ENCODE measurements at places on chromosomes 3 and 15.
A peak's percentile ranks its signal among the peaks of the same experiment; 100 is the strongest.

GRCh38 chr3:141632779-141633374 is 105.2 kb upstream of the RNF7 start:
- no peak for DNase-seq

GRCh38 chr15:72086920-72087648 is 30.9 kb downstream of the MYO9A start:
- no peak for DNase-seq

- DNase-seq: no peak
These were observed 149.1 kb upstream of the HACD2 start for GRCh38 chr3:123733805-123734526.

GRCh38 chr3:32488474-32489008 is 14.1 kb downstream of the CMTM6 start:
- DNase-seq: no peak

DNA sequence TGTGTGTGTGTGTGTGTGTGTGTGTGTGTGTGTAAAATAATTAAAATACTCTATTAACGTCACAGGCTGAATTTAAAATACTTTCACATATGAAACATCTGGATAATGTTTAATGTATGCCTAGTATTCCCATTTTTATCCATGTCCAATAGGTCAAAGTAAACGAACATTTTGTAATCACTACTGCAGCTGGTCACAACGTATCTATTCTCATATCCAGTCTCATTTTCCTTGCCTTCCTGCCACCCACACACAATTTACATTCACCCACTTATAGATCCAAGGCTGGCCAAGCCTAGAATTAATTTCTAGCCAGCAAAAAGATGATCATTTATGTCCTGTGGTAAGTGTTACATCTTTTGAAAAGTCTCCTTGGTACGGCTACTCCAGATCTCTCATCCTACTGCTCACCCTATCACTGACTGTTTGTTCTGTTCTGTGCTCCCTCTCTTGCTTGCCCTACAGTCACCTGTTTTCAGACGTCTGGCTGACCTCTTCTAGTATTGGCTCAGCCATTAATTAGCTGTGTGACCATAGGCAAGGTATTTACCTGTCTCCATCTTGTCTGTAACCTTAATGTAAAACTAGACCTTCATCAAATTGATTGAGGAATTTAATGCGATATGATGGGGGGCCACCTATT is 17.6 kb downstream of the SERPINI2 start:
- no peak for DNase-seq

DNA sequence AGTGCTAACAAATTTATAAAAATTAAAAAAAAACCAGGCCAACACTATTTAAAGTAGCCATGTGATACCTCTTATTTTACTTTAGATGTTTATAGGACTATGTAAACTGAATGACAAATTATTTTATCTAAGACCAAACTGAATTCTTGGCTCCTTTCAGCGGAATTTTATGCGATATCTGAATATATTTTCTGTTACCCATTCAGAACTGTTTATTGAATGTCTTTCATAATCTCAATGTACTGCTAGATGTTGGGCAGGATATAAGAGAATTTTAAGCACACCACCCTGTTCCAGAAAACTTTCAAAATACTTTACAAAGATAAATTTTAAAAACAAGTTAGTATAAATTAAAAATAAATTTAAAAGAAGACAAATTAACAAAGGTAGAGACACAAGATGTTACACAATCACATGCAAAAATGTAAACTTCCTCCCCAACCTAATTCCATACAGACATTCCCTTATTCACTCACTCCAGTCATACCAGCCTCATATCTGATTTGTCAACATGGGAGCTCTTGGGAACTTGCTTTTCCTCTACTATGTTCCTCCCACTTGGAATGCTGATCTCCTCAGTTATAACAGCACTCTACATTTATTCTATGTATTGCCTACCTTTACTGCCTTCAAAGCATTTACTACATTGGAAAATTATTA is 154.6 kb upstream of the MBNL1 start:
- DNase-seq: no peak

DNA sequence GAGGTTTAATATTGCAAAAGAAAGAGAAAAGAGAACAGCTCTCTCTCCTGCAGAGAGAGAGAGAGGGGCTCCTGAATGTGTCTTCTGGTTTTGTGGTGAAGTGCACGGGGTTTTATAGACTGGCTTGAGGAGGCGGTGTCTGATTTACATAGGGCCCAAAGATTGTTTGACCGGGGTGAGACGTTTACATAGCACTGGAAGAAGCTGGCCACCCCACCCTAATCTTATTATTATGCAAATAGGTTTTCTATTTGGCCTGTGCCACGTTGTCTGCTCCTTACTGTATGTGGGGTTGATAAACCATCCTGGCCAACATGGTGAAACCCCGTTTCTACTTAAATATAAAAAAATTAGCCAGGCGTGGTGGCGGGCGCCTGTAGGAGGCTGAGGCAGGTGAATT is 268.6 kb downstream of the SV2B start:
- peak; percentile 24 for DNase-seq

GRCh38 chr3:53089511-53089910 is 40.7 kb downstream of the RFT1 start:
- no peak for DNase-seq
